ENCODE measurements at places on chromosomes 5 and 9.

DNA sequence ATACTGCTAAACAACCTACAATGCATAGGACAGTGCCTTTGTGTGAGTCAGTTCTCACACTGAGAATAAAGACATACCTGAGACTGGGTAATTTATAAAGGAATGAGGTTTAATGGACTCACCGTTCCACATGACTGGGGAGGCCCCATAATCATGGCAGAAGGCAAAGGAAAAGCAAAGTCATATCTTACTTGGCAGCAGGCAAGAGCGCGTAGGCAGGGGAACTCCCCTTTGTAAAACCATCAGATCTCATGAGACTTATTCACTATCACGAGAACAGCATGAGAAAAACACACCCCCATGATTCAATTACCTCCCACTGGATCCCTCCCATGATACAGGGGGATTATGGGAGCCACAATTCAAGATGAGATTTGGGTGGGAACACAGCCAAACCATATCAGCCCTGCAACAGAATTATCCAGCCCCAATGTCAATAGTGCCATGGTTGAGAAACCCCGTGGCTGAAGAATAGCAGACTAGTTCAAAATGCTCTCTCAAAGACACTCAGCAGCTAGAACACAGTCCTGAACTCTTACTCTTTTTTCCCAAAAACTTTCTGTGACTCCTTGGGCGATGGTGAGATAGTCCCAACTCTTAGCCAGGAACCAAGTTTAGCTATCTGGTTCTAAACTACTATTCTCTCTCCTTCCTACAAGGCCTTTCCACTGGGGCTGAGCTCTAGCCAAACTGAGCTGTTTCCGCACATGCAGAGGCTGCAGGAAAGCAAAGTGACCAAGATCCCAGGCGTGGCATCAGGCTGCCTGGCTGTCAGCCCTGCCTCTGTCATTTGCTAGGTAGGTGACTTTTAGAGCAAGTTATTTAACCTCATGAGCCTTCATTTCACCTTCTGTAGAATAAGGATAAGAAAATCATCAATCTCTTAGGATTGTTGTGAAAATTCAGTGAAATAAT, 21.7 kb downstream of the FAT2 start:
- DNase-seq, result no peak

DNA sequence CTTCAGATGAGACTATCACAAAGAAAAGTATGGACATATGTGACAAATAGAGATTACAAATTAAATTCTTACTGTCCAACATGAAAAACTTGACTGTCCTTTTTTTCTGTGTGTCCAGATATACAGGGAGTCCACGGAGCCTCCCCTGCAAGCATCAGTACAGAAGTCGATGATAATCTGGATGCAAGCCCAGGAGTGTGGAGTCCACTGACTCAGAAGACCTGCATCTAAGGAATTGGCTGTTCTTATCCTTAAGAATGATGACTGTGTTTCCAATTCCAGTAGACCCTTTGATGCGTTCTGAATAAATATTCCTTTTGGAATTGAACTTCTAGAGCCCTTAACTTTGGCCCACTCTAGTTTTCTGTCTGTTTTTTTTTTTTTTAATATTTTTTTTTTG, 56.7 kb upstream of the TAF11L2 start:
- DNase-seq, result peak; percentile 97

GRCh38 chr5:43649256-43649655, 46.3 kb downstream of the NNT start:
- DNase-seq, result peak; percentile 80

DNA sequence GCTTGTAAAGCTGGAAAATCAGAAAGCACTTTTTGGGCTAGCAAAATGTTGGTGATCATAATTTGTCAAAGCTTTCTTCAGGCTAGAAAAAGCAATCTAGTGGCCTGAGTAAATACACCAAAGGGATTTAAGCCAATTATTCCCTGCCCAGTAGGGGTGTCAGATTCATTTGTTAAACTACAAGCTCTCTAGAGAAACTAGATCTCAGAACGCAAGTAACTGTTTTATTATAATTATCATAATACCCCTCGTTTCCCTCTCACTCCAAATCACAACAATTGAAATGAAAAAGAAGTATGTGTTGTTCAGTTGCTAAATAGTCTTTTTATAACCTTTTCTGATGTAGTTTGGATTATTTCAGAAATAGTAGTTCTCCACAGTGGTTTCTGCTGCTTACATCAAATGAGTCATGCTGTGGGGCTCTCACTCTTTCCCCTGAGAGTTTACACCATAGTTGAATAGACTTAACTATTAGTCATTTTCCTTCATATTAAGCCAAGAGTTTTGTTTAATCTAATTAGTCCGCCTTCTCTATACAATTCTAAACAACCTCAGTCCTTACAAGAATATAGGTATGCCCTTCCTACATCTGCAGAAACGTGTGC, 918.6 kb upstream of the DMAC1 start:
- DNase-seq, result peak; percentile 30

DNA sequence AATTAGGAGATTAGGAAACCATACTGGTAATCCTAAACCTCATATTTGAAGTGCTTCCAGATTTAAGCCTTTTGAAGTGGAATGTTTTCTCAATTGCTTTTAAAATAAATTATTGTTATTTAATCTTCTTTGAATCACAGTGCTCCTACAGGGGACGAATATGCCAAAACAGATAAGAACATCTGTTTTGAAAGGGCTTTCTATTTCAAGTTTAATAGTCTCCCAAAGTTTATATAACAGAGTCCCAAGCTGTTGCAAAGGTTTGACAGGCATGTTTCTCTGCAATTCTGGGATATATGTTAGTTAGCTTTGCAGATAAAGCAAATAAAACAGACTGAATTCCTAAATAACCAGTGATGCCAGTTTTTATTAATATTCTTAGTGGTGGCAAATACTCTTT, 803.7 kb downstream of the TLE4 start:
- no peak for DNase-seq

DNA sequence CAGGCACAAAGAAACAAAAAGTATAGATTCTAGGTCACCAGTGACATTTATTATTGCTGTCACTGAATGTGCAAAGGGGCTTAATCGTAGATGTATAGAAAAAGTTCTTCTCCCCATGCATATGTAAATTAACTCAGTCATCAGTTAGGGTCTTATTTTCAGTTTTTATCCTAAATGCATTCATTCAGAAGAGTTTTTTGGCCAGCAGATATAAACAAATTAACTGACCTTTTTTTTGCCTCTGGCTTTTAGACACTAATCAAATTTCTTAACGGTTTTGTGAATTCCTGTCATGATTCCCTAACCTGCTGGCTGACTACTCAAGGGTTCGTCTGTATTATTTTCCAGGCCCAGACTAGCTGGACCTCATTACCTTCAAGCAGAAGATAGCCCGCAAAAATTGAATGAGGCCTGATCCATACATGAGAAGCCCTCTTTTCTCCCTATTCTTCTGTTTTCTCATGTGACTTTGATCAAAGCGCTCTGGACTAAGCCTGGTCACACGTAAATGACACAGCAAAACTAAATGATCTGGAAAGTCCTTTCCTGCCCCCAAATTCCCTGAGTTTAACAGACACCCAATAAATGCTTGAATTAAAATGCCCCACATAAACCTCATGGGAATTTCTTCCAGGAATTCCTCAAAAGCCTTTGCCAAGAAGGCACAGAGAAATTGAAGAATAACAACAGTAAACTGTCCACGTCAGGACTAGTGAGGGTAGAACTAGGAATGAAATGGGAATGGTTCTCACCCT, 83.7 kb downstream of the MYO10 start:
- no peak for DNase-seq

DNA sequence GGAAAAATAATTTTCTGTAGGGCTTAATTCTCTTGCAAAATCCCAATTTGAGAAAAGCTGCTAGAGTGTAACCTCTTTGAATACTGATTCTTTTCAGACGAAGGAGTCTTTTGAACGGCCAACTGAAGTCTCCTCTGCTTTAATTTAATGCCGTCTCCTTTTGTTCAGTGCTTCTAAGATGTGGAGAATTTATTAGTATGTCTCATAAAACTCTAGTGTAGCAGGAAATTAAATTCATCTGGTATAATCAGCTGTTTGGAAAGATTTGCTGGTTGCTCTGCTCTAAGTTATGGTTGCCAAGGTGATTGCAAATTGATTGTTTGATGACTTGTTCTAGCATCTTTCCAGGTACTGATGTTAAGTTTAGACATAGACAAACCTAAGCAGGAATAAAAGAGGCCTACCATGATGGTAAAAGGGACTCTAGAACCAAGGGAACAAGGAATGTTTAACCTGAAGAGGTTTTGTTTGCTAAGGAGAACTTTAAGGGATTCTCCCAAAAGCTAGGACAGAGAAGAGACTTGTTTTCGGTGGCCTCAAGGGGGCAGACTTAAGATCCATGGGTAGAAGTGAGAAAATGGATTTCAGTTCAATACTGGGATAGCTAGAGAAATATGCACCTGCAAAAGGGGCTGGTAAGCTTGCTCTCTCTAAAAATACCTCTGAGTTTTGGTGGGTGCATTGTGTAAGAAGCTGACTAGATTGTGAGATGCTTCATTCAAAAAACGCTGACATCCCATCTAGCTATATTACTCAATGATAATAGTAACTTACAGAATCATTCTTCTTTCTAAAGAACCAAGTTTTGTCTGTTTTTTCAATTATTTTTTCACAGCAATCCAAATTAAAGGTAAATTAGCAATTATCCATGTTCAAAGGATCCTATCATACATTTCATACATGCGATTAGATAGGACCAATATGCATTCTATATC, 5.7 kb upstream of the ADRB2 start:
- peak; percentile 49 for DNase-seq

DNA sequence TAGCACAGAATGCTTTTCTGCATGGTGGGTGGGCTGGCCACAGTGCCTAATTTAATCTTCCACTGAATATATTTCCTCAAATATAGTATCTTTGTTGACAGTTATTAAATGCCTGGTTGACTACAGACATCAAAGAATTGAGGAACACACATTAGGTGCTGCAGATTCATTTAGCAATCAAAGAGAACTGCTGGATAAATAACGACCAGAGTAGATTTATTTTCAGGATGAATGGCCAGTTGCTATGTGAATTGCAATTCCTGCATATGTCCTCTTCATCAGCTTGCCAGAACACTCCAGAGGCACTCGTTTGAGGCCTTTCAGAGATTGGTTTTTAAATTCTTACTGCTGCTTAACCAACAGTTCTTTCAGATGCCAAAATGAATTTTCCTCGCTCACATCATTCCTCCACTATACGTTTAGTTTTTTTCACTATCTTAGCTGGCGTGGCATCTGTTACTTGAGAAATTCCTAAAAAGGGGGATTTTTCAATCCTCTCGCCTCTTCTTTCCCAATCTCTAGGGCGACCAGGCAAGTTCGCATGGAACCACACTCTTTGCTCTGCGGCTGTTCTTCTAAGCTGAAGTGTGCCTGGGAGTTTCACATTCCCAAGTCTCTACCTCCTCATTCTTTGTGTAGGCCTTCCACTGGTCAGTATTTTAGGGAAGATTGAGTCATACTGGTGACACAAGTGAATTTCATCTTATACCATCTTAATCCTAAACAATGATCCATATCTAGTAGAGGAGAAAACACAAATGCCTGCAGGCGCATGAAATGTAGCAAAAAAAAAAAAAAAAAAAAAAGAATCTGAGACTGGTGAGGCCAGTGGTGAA, 237.1 kb upstream of the NMUR2 start:
- DNase-seq, result no peak

DNA sequence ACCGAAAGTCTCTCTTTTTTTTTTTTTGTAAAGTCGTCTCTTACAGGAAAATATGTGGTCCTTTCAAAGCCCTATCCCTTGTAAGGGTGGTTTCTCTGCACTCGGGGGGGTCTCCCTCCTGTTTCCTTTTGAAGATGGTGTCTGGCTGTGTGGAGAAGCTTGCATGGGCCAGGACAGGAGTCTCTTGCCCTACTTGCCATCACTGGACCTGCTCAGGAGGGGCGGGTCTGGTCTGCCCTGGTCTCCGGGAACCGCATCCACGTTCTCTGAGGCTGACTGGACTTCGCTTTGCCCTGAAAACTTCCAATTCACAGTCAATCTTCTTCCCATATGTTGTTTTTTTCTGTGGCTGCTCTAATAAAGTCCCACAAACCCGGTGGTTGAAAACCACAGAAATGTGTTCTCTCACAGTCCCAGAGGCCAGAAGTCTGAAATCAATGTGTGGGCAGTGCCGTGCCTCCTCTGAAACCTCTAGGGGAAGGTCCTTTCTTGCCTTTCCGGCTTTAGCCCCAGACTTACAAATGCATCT, 92.9 kb upstream of the IER5L start:
- DNase-seq, result peak; percentile 83

GRCh38 chr5:15008476-15008875, 136.9 kb upstream of the ANKH start:
- DNase-seq, result peak; percentile 98

DNA sequence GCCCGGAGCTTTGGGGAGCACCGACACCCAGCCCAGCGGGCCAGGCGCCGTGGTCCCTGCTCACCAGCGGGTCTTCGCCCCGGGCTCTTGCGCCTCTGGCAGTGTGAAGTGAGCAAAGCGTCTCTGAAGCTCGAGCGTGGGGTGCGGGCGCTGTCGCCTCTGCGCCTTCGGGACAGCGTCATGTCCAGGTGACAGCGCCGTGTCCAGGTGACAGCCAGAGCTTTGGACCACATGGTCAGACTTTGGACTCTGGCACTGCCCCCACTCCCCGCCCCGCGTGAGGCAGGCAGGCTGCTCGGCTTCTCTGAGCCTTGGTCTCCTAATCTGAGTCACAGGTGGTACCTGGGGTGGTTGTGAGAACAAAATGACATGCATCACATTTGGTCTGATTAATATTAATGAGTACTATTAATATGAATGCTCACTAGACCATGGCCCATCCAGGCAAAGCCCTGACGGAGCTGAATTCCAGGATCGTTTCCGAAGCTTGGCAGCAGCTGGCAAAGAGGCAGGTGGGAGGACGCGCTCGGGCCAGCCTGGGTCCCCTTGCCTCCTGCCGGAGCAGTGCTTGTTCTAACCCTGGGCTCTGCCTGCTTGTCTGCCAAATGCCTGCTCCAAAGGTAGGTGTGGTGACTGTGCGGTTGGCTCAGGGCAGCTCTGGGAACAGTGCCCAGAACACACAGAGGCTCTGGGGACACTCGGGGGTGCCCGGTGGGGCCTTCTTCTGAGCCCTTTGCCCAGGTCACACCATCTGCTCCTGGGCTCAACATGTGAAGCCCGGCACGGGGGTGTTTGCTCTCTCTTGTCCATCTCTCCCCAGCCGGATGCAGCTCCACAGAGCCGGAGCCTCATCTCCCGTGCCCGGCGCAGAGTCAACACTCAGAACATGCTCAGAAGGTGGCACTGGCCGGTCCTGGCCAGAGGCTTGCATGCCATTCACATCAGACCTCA, 157.1 kb downstream of the OLFM1 start:
- no peak for DNase-seq

DNA sequence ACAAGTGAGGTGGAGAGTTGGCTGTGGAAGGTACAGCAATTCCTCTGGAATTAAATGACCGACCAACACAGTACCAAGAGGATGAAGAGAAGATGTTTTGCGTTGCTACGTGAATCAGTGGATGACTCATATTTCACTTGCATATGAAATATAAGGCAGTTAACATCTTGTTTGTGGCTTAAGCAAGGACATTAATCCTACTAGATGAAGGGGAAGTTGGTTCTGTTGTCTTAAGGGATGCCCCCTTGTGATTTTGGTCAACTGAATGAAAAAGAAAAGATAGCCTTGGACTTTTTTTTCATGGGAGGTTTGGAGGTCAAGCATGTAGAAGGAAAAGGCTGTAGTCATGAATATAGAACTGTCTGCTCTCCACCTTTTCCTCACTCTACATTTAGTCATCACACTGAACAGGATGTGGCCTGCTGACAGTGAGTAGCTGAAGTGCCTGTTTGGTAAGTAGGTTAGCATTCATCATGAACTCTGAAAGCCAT, 33.9 kb downstream of the VLDLR start:
- DNase-seq, result peak; percentile 94

Measured in iris pigment epithelial cell (primary cell).